Activated T-cell treated with anti-CD3 and anti-CD28 coated beads, Interleukin-2, amount 50 U/mL, for 1 hour (primary cell): ENCODE measurements at places on chromosomes 6 and 20.

DNA sequence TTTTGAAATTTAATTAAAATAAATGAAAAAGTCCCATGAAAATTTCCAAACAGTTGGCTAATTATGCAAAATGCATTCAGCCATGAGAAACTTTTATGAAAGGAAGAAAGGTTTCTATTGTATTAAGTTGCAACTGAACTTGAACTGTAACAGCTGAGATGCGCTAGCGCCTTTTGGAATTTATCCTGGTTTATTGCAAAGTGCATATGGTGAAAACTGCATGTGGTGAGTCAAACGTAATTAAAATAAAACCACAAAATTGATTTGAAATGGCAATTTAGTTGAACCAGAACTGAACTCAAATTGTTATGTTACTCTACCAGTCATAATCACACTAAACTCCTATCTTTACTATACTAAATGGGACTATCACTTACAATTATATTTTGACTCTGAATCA is 46.4 kb upstream of the COL21A1 start:
- DNase-seq, result no peak

- no peak for DNase-seq
Measured at GRCh38 chr6:48733581-48733980, 622.6 kb upstream of the PTCHD4 start.

GRCh38 chr6:140208286-140208685 is 833.8 kb upstream of the CITED2 start:
- DNase-seq, result no peak

GRCh38 chr6:157194643-157195042 is 128.7 kb downstream of the TMEM242 start:
- no peak for DNase-seq

DNA sequence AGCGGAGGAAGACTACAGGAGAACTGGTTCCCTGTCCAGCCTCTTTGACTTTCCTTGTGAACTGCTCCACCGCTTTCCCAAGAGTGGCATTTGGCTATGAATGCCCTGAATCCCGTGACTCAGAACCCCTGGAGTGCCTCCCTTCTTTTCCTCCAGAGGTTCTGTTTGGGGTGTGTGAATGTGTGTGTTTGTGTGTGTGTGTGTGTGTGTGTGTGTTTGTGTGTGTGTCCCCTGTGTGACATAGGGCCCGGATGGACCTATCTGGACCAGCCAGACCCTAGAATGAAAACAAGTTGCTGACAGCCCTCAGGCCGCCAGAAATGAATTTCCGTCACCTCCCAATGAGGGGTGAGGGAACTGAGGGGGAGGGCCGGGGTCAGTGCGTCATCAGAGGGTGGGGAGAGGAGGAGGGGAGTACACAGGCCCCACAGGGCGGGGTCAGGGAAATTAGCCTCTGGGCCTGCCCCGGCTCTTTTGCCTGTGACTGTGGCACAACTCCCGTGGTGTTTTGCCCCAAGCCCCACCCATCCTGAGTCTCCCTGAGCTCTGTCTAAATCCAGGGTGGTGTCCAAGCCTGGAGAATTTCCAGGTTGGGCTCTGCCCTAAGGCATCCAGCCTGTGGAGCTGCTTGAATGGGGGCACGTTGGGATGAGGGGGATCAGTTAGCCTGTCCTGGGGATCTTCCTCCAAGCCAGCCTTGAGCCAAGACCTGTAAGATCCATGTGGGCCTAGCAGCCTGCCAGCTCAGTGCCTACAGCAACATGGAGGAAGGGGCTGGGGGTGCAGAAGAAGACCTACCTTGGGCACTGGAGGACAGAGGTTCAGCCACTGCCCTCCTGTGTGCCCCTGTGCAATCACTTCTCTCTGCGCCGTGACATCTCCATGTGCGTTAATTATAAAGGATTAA is 15.2 kb upstream of the MRPS18A start:
- DNase-seq, result no peak

GRCh38 chr6:3285732-3286131 is 27.0 kb downstream of the PSMG4 start:
- no peak for DNase-seq

GRCh38 chr6:149211046-149211571 is 106.4 kb upstream of the TAB2 start:
- DNase-seq, result no peak

DNA sequence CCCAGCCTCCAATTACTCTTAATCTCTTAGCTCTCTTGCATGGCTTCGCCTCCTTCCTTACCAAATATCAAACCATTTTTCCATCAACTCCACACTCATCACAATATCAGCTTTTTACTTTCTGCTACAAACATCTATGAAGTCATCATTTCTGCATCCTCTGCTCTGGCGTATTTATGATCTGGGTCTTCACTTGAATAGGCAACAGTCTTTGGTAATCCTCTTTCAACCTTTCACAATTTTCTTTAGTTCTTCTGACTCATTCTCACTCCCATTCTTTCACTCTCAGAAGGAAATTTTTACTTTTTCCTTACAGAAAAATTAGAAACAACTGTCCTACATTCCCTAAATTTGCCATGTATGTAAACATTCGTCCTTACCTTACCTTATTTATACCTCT is 522.4 kb downstream of the HDGFL1 start:
- DNase-seq, result no peak
